Stimulated activated CD8-positive, alpha-beta memory T cell treated with anti-CD3 and anti-CD28 coated beads, Interleukin-4, amount 100 ng/mL, for 1 hour (primary cell): ENCODE measurements at places on chromosomes 1 and 21.

- DNase-seq, result no peak
Measured at GRCh38 chr1:1370771-1371300, 4.2 kb downstream of the AURKAIP1 start.

DNA sequence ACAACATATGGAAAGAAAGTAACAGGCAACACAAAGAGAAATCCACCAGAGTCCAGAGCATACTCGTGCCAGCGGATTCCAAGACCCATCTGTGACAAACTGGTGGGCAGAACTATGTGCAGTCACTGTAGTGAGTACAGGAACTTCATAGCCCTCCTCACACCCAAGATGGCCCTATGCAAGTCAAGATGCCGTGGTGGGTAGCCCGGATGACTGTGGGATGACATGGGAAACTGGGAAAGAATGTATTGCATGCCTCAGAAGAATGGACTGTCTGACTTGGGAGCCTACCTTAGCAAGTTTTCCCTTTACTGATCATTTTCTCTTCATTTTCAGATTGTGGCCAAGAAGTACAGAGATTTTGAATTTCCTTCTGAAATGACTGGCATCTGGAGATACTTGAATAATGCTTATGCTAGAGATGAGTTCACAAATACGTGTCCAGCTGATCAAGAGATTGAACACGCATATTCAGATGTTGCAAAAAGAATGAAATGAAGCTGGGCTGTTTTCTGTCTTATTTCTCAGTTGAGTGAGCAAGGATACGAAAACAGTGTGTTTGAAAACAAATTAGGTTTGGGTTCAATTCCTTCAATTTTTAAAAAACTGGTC is 47.3 kb downstream of the CLIC6 start:
- DNase-seq, result no peak

GRCh38 chr1:220487297-220487820 is 40.6 kb upstream of the MARK1 start:
- DNase-seq, result no peak

- DNase-seq, result no peak
Measured at GRCh38 chr1:29292344-29292743, 56.0 kb downstream of the PTPRU start.

DNA sequence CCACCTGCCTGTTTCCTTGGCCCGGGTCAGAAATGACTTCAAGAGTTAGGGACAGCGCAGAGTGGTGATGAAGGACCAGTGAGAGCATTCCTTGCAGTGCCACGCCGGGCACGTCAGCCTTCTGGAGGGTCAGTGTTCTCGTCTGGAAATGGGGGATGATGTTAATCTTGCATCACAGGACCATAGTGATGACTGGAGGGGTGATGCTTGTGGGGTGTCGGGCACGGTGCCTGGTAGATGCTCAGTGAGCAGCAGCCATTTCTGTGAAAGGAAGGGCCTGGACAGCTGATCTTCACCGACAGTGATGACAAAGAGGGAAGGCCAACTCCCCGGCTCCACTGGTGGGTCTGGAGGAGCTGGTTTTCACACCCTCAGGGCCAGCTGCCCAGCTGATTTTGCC is 56.2 kb downstream of the DDX20 start:
- DNase-seq, result no peak

DNA sequence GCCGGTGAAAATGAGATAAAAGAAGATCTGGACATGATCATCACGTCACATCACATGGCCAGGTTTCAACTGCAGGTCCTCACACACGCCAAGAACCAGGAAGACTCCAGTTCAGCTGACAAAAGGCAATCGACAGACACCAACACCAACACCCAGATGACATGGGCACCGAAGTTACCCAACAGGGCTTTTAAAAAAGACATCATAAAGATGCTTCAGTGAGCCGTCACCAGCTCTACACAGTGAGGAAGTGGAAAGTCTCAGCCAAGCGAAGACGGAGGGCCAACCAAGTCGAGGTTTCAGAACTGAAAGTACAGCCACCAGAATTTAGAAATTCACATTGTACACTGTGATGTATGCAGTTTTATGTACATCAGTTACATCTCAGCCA is 154.3 kb upstream of the COL6A1 start:
- no peak for DNase-seq

DNA sequence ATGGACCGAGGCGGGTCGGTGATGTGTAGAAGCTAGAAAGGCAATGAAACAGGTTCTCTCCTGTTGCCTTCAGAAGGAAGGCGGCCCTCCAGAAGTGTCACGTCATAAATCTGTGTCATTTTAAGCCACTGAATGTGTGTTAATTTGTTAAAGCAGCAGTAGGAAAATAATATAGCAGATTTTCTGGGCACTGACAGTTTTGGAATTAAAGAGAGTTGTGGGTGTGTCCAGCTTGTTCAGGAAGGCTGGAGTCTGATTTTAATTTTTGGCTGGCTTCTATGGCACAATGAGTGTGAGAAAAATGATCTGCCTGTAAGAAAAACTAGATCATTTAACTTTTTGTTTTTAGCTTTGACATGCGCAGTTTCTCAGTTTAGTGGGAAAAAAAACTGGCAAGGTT is 177.3 kb downstream of the EDEM3 start:
- DNase-seq, result no peak

GRCh38 chr1:50268049-50268448 is 155.2 kb downstream of the DMRTA2 start:
- DNase-seq, result no peak
